ENCODE measurements at places on chromosomes 7 and 10.

GRCh38 chr10:60728056-60728455 is 50.2 kb upstream of the CDK1 start:
- no peak for DNase-seq

DNA sequence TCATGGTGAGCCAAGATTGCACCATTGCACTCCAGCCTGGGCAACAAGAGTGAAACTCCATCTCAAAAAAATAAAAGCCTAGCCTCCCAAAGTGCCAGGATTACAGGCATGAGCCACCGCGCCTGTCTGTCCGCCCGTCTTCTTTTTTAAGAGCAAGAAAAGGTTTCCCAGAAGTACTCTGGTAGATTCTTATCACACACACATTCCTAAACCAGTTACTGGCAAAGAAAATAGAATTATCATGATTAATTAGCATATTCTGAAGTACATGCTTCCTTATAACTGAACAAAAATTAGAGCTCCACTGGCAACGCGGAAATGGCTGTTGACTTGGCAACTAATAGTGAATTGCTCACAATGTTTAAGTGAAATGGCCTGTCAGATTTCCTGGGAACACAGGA is 87.0 kb downstream of the ADK start:
- DNase-seq = no peak

DNA sequence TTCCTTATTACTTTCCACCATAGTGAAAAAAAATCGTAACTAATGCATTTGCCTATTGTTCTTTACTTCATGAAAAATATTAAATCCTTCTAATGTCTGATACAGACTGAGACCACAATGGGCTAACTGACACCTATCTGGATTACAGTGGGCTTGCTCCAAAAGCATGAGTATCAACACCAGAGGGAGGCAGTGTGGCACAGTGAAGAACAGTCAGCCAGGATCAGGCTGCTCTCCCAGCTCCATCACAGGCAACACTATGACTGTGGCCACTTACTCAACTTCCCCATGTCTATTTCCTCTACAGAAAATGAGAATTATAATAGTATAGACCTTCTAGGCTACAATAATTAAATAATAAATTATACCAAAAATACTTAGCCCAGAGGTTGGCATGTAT is 97.2 kb downstream of the SLC25A13 start:
- no peak for DNase-seq

DNA sequence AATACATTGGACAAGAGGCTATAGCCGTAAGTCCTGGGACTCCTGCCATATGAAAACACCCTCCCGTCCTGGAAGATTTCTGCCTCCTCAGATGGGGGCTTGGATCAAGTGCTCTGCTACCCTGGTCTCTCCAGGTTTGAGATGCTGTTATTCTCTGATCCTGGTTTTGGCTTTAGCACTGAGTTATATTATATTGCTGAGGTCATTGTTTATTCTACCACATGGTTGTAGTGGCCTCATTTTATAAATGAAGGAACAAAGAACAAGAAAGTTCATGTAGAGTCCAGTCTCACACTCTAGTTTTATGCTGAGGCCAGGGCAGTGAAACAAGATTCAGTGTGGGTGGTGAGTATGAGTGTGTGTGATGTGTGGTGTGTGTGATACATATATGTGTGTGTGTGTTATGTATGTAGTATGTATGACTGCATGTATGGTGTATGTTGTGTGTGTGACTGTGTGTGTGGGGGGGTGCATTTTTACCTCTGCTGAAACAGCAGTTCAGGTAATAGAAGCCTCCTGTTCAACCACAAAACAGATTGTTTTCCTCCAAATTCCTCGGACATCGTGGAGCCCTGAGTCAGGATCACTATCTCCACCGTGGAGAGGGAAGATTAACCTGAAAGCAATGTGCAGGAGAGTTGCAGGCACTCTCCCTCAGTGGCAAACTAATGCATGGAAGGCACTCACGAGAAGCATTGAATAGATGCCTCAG is 80.7 kb downstream of the C7orf25 start:
- no peak for DNase-seq

DNA sequence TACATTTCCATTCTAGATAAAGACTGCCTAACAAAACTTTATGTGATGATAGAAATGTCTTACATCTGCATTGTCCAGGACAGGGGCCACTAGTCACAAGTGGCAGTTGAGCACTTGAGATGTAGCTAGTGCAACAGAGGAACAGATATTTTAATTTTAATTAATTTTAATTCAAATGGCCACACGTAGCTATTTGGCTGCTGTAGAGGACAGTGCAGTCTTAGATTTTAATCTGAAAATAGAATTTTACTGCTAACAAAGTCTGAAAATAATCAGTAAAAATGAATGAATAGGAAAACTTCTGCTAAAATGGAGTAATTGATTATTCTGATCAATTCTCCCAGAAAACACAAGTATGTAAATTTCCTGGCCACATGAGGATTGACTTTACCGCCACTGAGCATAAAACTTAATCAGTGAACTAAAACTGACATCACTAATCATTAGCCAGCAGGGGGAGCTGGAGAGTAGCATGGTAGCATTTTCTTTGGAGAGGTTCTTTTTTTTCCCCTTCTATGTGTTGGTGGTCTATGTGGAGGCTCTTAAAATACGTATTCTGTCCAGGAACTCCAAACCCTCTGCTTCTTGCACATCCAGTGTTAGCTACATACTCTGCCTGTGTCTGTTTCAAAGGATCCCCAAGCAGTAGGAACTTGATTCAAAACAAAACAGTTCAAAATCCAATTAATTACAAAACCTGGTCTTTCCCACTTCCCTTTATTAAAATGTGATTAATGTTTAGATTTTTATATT is 52.1 kb downstream of the TSPAN12 start:
- DNase-seq = peak; percentile 47

DNA sequence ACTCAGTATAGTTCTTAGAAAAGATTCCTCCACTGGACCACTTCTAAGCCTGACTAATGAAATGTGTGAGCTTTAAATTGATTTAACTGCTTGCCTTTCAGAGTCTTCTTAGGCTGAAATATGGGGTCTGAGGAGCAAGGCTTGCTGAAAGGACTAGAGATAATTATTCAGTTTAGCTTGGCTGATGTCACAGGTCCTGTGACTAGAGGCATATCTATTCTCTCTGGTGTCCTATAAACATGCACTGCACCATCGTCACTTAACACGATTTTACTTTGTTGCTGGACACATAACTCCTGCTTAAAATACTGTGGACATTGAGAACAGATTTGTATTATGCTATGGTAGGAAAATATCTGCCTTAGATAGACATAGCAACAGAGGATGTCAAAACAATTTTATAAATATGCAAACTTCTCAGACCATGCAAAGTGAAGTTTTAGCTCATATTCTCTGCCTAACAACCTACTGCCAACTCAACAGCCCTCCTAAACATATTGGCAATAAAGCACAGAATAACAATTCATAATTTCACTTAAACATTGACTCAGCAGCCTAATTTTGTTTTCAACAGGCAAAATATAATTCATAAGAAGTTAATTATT is 80.2 kb downstream of the RNF133 start:
- no peak for DNase-seq

DNA sequence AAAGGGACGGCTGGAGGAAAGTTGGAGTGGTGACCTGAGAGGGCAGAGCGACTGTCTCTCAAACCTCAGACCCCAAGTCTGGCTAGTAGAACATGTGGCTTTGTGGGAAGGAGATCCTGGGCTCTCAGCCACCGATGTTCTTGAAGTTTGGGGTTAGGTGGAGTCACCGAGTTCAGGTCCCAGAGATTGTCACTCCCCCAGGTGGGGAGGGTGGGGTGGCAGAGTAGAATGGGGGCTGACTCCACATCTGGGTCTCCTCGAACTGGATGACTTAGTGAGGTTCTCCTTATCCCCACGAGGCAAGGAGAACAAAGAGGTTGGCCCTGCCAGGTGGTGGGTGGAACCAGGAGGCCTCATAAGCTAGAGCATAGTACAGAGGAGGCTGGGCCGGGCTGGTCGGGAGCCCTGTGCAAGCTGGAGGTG is 14.7 kb upstream of the PNLIPRP2 start:
- DNase-seq = no peak

GRCh38 chr10:125782616-125783015 is 7.0 kb upstream of the MMP21 start:
- DNase-seq = no peak

GRCh38 chr10:131875501-131875900 is 25.3 kb upstream of the PPP2R2D start:
- no peak for DNase-seq

DNA sequence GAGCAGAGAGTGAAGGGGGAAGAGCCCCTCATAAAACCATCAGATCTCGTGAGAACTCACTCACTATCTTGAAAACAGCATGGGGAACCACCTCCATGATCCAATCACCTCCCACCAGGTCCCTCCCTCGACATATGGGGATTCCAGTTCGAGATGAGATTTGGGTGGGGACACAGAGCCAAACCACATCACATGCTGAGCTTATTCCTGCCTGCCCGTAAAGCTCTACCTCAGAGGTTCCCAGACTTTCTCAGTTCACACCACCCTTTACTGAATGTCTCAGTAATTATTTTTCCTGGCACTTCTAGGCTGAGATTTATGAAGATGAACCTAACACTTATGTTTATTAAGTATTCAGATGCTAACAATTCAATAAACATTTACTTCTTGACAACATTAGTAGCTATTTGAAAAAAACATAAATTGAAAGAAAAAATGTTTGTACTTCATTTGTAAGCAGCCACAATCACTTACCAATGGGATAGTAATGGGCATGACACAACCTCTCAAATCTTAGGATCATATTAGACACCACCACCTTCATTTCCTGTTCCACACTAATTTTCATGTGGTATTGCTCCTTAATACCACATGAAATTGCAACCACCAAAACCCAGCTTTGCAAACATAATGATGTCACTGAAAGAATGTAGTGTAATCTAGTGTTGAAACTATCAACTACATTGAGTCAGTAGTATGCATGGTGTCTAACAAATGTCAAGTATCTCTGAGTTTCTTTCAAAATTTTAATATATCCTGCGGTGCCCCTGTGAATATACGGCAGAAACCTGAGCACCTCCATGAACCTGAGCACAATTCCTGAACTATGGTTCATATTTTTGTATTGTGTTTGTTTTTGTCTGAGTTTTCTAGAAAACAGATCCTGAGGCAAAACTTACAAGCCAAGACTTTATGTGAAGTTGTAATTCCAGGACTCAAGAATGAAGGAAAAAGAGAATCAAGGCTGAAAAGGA is 4.5 kb upstream of the DGKI start:
- peak; percentile 76 for DNase-seq

GRCh38 chr10:86785037-86785436 is 28.6 kb downstream of the BMPR1A start:
- peak; percentile 73 for DNase-seq

GRCh38 chr7:139681812-139682135 is 96.0 kb downstream of the HIPK2 start:
- no peak for DNase-seq

- peak; percentile 14 for DNase-seq
Observed at GRCh38 chr7:124032369-124033094, at the start of gene TMEM229A. Gene TMEM229A, minus strand, starts transcription at chr7:124033067. Its CDS starts 64 bp downstream, at chr7:124033003.

DNA sequence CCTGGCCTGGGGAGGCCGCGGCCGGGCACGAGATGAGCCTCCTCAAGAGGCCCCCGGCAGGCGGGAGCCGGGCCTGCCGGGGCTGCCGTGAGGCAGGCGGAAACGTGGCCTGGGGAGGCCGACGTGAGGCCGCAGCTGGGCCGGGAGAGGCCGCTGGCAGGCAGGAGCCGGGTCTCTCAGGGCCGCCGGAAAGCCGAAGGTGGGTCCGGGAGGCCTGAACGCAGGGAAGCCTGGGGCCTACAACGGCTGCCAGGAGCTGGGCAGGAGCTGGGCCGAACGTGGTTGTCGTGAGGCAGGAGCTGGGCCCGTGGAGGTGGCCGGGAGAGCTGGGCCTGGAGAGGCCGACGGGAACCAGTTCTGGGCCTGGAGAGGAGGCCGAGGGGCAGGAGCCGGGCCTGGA is 171.9 kb downstream of the TPST1 start:
- no peak for DNase-seq

DNA sequence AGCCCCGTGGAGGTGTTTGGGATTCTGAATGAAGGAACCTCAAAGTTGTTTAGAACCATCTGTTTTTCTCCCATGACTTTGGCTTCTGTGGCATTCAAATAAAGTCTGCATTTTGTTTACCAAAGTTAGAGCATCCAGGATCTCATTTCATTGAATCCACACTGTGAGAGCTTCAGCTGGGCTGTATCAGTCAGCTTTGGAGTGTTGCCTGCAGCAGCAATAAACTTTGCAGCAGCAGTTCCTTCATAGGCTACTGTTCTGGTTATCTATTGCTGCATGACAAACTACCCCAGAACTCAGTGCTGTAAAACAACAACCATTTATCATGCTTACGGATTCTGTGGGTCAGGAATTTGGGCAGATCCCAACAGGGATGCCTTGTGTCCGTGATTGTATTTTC is 1575.2 kb upstream of the LRRTM3 start:
- no peak for DNase-seq

DNA sequence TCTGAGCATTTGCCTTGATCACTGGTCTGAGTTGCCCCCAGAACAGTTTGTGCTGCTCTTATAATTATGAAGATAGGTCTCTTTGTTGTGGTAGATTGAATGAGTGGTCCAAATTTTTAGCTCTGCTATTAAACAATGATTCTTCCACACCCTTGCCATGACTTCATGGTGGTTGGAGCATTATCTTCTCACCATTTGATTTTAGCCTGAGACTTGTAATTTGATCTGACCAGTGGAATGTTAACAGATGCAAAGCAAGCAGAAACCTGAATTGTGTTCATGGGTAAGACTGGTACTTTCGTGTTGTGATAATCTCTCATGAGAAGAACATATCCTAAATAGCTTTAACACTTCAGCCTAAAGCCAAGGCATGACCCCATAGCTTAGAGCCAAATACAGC is 139.1 kb downstream of the TFPI2 start:
- DNase-seq = no peak

DNA sequence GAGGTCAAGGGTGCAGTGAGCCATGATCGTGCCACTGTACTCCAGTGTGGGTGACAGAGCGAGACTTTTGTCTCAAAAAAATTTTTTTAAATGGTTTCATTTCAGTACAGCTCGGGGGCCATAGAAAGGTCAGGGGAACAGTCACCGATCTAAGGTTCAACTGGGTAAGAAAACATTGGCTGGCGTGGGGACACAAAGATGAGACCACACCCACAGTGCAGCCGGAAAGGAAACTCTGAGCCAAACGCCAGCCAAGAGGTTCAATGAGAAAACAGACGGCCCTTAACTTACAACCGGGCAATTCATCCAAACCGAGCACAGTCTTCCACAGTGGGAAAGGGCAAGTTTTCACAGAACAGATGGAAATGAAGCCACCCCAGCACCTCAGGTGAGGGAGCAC is 65.1 kb downstream of the SLC37A3 start:
- no peak for DNase-seq
